RWPE2 (cell line): ENCODE measurements at places on chromosomes 16 and 17.

DNA sequence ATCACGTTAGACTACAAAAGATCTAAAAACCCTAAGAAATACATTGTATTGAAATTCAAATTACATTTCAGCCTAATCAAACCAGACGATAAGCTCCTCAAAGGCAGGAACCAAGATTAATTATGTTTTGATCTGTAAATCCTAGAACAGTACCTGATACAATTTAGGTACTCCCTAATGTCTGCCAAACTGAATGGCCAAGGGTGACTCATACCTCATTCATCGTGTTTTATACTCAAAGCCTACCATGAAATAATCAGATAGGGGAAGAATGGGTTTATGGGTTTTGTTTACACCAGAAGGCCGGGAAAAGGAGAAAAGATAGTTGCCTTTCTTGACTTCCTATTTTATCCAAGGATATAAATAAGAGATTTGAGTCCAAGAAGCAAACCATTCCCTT lies 19.3 kb downstream of the MMD start:
- no peaks in the 10 kb centered on the region for H3K27me3 ChIP-seq
- peaks cover 77% of the 10 kb centered on the region for H3K36me3 ChIP-seq
- no peak overlapping the region for H3K4me3 ChIP-seq
- no peak overlapping the region for H3K27ac ChIP-seq
- no peak for DNase-seq

GRCh38 chr17:7894866-7895265 lies 6.3 kb downstream of the CHD3 start:
- H3K4me3 ChIP-seq: no peak overlapping the region
- H3K36me3 ChIP-seq: peaks cover 75% of the 10 kb centered on the region
- no peak for DNase-seq
- no peaks in the 10 kb centered on the region for H3K4me1 ChIP-seq
- no peak overlapping the region for H3K27ac ChIP-seq

GRCh38 chr17:74252211-74252610 lies 21.8 kb upstream of the DNAI2 start:
- H3K36me3 ChIP-seq: no peaks in the 10 kb centered on the region
- no peak for DNase-seq
- H3K4me1 ChIP-seq: no peaks in the 10 kb centered on the region
- H3K27me3 ChIP-seq: no peaks in the 10 kb centered on the region

GRCh38 chr17:45029758-45030423 lies 21.5 kb downstream of the DCAKD start:
- no peak for DNase-seq
- peaks cover 78% of the 10 kb centered on the region for H3K36me3 ChIP-seq
- no peaks in the 10 kb centered on the region for H3K4me1 ChIP-seq
- no peak overlapping the region for H3K27ac ChIP-seq

- DNase-seq: no peak
- H3K27ac ChIP-seq: no peak overlapping the region
- no peaks in the 10 kb centered on the region for H3K36me3 ChIP-seq
- no peaks in the 10 kb centered on the region for H3K27me3 ChIP-seq
- no peak overlapping the region for H3K4me3 ChIP-seq
Observed at GRCh38 chr17:6187836-6188235, 117.7 kb downstream of the WSCD1 start.

- H3K4me1 ChIP-seq: no peaks in the 10 kb centered on the region
- H3K36me3 ChIP-seq: no peaks in the 10 kb centered on the region
- H3K27me3 ChIP-seq: peaks cover 2% of the 10 kb centered on the region
- DNase-seq: no peak
- no peak overlapping the region for H3K4me3 ChIP-seq
- H3K27ac ChIP-seq: no peak overlapping the region
Observed at GRCh38 chr17:65398040-65398787, 163.2 kb downstream of the AXIN2 start.

- peaks cover 3% of the 10 kb centered on the region for H3K4me1 ChIP-seq
- no peaks in the 10 kb centered on the region for H3K36me3 ChIP-seq
- DNase-seq: no peak
- no peak overlapping the region for H3K27ac ChIP-seq
- no peak overlapping the region for H3K4me3 ChIP-seq
Observed at GRCh38 chr17:73772107-73772705, 128.0 kb upstream of the SDK2 start.

DNA sequence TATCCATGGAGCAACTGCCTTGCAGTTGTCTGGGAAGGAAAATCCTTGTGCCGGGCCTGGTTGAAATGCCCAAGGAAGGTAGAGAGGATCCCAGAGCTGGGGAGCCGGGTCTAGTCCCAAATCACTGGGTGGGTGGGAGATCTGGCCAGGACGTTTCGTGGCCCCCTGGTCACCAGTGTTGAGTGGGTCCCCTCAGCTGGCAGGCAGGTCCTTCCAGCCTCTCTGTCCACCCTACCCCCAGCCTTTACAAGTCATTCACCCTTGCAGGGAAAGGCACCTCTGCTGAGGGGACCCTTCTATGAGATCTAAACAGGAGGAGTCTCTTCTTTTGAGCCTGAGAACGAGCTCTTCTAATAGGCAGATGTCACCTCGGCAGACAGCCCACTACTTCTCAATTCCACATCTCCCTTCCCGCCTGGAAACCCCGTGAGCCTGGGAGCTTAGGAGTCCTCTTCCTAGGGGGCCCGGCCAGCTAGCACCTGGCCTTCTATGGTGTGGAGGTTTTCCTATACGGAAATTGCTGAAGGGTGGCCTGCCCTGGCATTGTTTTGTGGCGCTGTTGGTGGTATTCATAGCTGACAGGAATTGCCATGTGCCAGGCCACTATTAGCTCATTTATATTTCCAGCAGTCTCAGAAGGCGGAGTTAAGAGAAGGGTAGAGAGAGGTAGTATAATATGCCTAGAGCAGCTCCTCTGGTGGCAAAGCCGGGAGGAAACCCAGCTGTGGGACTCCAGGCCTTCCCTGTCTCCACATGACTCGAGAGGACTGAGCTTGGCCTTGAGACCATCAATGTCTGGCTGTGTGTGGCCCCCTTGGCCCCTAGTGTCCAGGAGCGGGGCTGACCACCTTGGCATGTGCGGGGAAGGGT lies 13.3 kb downstream of the MPRIP start:
- no peak for DNase-seq
- H3K36me3 ChIP-seq: peaks cover 40% of the 10 kb centered on the region
- no peaks in the 10 kb centered on the region for H3K27me3 ChIP-seq
- H3K4me1 ChIP-seq: peaks cover 33% of the 10 kb centered on the region
- peak overlapping the region; percentile 35 for H3K27ac ChIP-seq
- H3K4me3 ChIP-seq: no peak overlapping the region

DNA sequence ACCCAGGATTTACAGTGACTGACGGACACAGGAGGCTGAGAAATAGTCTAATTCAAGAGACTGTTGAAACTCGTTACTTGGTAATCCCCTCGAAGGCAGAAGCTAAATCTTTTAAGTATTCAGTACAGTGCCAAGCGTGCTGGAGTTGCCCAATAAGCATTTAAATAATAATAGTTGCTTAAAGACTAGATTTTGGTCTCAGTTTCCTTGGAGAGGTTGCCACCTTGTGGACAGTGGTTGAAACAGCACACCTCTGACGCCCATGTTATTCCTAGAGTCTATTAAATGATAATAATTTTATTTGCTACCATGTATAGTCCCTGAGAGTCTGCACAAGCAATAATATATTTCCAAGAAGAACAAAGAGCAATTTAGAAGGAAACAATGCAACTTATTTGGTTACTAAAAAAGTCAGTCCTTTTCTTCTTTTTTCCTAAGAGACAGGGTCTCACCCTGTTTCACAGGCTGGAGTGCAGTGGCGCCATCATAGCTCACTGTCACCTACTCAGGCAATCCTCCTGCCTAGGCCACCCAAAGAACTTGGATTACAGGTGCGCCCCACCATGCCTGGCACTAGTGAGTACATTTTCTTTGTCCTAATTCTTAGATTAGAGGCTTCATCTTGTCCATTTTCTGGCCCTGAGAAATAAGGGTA lies 138.0 kb upstream of the NUDT7 start:
- no peak overlapping the region for H3K27ac ChIP-seq
- no peaks in the 10 kb centered on the region for H3K36me3 ChIP-seq
- peaks cover 11% of the 10 kb centered on the region for H3K4me1 ChIP-seq
- no peak overlapping the region for H3K4me3 ChIP-seq

- no peak overlapping the region for H3K4me3 ChIP-seq
- peaks cover 38% of the 10 kb centered on the region for H3K4me1 ChIP-seq
- H3K27ac ChIP-seq: peak overlapping the region; percentile 95
- peak; percentile 89 for DNase-seq
Observed at GRCh38 chr17:62892870-62893338, 73.1 kb upstream of the TANC2 start.

GRCh38 chr17:69061721-69062556 lies 1.2 kb upstream of the ABCA9 start:
- no peak for DNase-seq
- no peaks in the 10 kb centered on the region for H3K27me3 ChIP-seq
- no peak overlapping the region for H3K27ac ChIP-seq
- H3K4me1 ChIP-seq: no peaks in the 10 kb centered on the region
- H3K4me3 ChIP-seq: no peak overlapping the region

DNA sequence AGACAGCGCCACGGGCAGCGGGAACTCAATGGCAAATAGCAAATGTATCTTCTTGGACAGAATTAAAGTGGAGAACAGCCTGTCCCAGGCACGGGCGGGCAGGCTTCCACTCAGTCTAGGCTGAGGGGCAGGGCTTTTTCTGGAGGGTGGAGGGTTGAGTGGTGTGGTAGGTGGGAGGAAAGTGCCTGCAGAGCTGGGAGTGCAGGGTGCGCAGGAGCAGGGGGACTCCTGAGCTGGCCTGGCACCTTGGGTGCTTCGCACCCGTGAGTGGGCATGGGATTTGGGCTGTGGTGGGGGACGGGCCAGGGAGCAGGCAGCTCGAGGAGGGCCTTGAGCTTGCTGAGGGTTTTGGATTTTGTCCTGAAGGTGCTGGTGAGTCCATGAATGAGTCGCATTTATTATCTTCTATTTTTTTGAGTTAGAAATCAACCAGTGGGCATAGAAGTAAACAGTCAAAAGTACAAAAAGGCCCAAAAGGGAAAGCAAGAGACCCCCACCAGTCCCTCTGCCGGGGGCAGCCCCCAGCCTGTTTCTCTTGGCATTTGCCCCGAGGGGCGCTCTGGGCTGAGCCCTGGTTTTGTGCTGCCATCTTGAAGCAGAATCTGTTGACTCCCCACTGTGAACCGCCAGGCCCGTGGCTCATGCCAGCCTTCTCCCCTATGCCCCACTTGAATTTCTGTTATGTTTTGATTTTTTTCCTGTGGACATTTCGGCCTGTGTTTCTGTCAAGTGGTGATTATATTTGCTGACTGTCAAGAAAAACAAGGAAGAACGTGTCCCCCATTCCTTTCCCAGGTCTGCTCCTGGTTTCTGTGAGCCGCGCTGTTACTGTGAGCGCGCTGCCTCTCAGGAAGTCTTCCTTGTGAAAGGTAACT lies 8.2 kb downstream of the ADORA2B start:
- H3K27ac ChIP-seq: peak overlapping the region; percentile 69
- no peaks in the 10 kb centered on the region for H3K27me3 ChIP-seq
- H3K4me3 ChIP-seq: no peak overlapping the region

GRCh38 chr16:30539000-30539964 lies 4.6 kb upstream of the ZNF747 start:
- H3K27ac ChIP-seq: no peak overlapping the region
- no peak overlapping the region for H3K4me3 ChIP-seq
- H3K4me1 ChIP-seq: peaks cover 2% of the 10 kb centered on the region
- peaks cover 6% of the 10 kb centered on the region; the same call in 1 of the 2 replicates for H3K36me3 ChIP-seq
- H3K27me3 ChIP-seq: no peaks in the 10 kb centered on the region
- DNase-seq: no peak

- no peaks in the 10 kb centered on the region for H3K36me3 ChIP-seq
- DNase-seq: no peak
- no peaks in the 10 kb centered on the region for H3K27me3 ChIP-seq
- H3K4me3 ChIP-seq: no peak overlapping the region
Observed at GRCh38 chr17:38982858-38983746, 15.9 kb upstream of the FBXO47 start.

- H3K36me3 ChIP-seq: no peaks in the 10 kb centered on the region
- H3K4me1 ChIP-seq: no peaks in the 10 kb centered on the region
- H3K4me3 ChIP-seq: no peak overlapping the region
- DNase-seq: no peak
- H3K27me3 ChIP-seq: peaks cover 2% of the 10 kb centered on the region
Observed at GRCh38 chr16:49754495-49755312, 101.2 kb downstream of the ZNF423 start.

- DNase-seq: no peak
- H3K27me3 ChIP-seq: no peaks in the 10 kb centered on the region
- H3K27ac ChIP-seq: no peak overlapping the region
- H3K36me3 ChIP-seq: peaks cover 52% of the 10 kb centered on the region
- H3K4me3 ChIP-seq: no peak overlapping the region
Observed at GRCh38 chr16:31727553-31727952, 146.1 kb upstream of the ZNF267 start.

GRCh38 chr16:78823027-78823426 lies 723.6 kb downstream of the WWOX start:
- H3K27me3 ChIP-seq: no peaks in the 10 kb centered on the region
- H3K36me3 ChIP-seq: no peaks in the 10 kb centered on the region
- no peaks in the 10 kb centered on the region for H3K4me1 ChIP-seq

DNA sequence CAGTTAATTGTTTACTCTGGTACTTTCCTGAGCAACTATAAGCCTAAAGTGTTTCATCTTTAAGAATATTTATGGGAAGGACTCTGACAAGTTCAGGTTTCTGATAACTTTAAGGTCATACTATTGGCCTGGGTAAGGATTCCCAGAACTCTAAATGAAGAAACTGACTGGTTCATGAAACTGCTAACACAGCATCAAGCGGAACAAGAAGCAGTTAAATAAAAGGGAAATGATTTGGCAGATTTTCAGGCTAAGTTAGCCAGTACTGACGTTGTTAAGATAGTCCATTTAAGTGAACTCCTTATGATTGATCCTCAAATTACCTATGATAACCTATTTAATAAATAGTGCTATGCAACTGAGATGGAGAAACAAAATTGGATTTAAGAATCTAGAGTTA lies 101.6 kb upstream of the CES5A start:
- DNase-seq: no peak
- no peaks in the 10 kb centered on the region for H3K36me3 ChIP-seq
- H3K4me3 ChIP-seq: no peak overlapping the region
- H3K27ac ChIP-seq: no peak overlapping the region

- no peak overlapping the region for H3K4me3 ChIP-seq
- no peaks in the 10 kb centered on the region for H3K36me3 ChIP-seq
- DNase-seq: no peak
Observed at GRCh38 chr16:85369741-85370528, 243.2 kb upstream of the GSE1 start.

DNA sequence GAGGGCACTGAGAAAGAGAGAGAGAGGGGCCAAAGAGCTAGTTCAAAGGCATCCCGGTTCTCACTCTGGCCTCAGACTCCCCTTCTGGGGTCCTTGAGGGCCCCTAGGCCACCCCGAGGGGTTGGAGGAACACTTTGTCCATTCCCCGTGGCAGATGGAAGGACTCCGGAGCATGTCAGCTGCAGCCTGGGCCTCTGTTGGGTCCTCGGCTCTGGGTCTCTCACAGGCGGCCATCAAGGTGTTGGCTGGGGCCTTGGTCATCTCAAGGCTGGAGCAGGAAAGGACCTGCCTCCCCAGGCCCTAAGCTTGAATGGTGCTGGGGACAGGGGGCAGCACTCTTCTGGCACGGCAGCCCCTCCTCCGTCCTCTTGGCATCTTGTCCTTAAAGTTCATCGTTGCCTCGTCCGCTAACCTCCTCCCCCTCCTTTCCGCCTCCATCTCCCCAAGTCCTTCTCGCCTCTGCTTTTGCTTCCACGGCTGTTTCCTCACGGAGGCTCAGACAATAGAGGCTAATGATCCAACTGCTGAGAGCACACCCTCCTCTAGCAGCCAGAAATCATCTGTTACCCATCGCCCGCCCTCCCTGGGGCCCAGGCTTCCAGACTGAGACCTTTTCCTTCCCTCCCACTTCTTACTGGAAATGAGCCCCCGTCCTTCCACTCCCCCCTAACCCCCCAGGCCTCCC lies 23.3 kb downstream of the CCR7 start:
- no peak overlapping the region for H3K4me3 ChIP-seq
- H3K4me1 ChIP-seq: peaks cover 37% of the 10 kb centered on the region
- H3K36me3 ChIP-seq: no peaks in the 10 kb centered on the region
